ENCODE measurements at places on chromosomes 1 and 21.

- DNase-seq, result peak; percentile 83
Measured at GRCh38 chr1:54542120-54542961, 5.7 kb upstream of the ACOT11 start.

DNA sequence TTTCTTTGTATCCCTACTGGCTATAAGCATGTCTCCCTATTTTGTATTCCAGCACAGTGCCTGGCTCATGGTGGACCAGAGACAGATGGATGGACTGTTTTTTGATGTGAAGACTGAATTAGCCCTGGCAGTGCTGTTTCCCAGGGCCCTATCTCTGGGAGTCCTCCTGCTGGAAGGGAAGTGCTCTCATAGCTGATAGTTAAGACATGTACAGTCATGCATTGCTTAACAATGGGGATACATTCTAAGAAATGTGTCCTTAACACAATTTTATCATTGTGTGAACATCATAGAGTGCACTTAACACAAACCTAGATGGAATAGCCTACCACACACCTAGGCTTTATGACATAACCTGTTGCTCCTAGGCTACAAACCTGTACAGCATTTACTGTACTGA lies 21.1 kb downstream of the TLCD4 start:
- no peak for DNase-seq

DNA sequence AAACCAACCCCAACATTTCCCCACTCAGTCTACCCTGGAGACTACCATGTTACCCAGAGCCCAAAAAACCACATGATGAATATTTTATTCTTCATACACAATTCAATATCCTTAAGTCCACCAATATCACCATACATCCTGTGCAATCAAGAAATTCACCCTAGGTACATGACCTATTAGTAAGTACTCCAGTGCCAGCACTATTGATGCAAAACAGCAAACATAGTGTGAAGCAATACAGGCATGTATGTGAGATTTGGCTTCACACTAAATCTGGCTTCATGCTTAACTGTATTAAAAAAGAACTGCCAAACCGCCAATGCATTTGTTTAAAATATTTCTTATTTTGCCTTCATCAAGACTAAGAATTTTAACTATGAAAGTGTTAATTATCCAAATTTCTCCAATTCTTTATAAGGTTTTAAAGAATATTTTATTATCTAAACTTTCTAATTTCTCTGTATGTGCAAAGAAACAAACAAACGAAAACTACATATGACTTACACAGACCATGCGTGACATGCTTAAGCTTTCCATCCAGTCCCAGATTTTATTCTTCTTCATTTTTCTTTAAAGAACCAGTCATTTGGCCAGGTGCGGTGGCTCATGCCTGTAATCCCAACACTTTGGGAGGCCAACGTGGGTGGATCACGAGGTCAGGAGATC lies 22.4 kb upstream of the TMEM125 start:
- DNase-seq, result no peak

DNA sequence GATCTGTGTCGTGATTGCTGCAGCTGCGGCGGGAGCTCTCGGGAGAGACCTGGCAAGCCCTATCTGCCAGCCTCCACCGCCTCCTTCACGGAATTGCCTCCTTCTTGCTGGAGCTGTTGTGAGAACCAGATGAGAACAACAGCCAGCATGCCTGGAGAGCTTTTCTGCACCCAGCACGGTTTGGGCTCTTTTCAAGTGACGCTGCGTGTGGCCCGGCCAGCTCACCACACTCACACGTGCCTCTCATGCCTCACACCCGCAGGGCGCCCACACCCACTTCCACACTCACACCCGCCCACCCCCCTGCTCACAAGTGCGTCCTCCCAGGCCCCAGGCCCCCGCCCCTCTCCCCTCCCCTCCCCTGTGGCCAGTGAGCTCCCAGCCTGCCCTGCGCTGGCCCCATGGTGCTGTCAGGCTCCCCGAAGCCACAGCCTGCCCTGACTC lies 135.7 kb upstream of the RUNX3 start:
- DNase-seq, result peak; percentile 5

- peak; percentile 79 for DNase-seq
Measured at GRCh38 chr1:42439940-42440339, 15.9 kb downstream of the ZMYND12 start.

DNA sequence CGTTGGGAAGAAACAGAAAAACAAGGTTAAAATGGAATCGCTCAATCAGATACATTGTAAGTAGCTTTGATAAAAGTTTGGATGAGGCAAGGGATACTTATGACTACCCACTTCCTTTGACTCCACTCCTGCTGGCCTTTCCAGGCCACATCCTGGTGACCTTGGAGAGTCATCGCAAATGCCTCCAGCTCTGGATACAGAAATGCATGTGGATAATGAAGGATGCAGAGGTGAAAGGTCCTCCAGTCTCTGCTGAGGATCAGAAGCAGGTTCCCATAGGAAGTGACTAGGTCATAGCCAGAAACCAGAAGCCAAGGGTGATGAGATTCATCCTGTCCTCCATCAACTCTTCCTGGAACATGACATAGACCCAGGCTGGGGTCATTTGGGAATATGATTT lies 6.2 kb upstream of the CAMK1G start:
- DNase-seq, result no peak
